ENCODE measurements at places on chromosomes 3 and 15.

DNA sequence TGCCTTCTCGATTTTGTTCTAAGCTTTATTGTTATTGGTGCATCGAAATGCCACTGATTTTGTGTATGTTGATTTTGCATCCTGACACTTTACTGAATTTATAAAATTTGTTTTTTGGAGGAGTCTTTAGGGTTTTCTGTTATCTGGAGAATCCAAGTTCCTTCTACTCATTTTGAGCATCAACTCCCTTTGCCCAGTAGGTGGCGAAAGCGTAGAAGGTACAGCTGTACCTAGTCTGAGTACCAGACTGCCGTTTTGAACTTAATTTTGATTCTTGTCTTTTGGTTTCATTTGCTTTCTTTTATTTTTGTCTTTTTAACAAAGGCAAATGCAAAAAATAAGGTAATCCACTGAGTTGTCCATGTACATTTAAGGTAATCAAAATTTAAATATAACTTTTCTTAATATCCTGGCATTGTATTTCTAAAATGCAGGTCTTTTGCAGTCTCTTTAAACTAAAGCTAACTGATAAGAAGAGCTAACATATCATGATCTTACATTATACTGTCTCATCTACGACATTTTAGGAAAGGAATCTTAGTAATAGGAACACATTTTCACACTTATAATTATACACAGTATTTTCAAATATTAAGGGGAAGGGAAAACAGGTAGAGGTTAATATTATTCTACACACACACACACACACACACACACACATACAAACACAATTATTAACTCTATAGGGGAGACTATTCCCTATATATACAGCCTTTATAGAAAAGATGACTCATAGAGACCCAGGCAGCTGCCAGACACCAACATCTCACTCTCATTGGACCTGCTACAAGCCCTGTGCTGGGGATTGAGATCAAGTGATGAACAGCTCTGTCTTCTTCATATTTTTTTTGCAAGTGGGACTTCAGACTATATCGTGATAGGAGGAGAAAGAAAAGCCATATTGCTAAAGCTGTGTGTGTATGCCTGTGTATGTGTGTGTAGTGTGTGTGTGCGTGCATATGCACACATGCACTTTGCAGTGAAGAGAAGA, 71.8 kb downstream of the SYNPR start:
- peak; percentile 16 for DNase-seq

DNA sequence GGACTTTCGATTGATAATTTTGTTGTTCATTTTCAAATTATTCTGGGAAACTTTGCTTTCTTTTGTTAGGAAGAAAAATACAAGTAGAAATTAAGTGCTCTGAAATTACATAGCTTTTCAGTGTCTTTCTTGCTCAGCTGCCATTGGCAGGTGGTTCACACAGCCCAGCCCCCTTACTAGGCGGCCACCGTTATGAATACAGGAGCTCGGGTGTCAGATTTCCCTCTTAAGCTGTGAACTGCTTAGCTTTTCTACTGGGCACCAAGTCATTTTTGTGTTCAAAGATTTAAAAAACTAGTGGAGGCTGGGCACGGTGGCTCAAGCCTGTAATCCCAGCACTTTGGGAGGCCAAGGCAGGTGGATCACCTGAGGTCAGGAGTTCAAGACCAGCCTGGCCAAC, 55.2 kb downstream of the HMG20A start:
- DNase-seq, result no peak

GRCh38 chr3:23751212-23751723, 54.5 kb upstream of the UBE2E1 start:
- DNase-seq, result no peak

- peak; percentile 87 for DNase-seq
These were observed 28.9 kb downstream of the FBXW12 start for GRCh38 chr3:48400824-48401433.

DNA sequence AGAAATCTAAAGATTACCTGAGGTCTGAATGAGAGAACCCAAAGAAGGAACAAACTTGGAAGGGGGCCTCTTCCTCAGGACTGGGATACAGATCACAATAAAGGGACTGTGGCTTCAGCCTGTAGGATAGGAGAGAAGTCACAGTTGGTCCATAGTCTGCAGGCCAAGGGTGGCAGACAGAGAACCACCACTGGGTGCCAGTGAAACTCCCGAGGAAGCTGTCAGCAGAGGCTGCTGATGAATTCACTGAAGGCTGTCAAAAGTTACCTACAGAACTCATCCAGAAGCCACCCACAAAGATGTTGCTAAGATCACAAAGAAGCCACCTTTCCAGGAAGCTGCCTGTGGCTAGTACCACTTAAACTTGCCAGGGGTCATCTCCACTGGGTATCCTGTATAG, 78.5 kb downstream of the TMCO5A start:
- DNase-seq, result no peak

- no peak for DNase-seq
These were observed 376.1 kb downstream of the UNC13C start for GRCh38 chr15:54354341-54354740.

DNA sequence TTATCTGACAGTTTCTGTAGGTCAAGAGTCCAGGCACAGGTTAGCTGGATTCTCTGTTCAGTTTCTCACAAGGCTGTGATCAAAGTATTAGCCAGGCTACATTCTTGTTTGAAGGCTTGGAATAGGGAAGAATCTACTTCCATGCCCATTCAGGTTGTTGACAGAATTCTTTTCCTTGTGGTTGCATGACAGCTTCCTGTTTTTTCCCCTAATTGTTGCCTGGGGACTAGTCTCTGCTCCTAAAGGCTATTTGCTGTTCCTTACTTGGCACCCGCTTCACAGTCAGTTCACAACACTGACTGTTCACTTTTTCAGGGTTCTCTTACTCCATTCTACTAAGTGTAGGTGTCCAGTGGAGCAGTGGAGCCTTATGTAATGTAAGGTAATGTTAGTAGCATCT, 115.4 kb upstream of the GBE1 start:
- no peak for DNase-seq

DNA sequence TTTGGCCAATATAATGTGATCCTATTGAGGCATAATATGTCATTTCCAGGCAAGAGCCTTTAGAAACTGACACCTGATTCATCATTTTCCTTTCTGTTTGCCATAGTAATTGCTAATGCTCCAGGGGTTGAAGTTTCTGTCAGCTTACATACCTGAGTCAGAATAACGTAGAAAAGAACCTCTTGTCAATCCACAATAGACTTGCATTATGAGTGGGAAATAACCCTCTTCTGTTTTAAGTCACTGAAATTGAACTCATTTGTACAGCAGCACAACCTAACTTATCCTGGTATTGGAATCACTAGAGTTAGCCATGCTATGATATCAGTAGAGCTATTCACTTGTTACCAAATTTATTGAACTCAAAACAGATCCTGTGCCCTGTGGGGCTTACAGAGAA, 101.7 kb upstream of the TP63 start:
- DNase-seq, result no peak

GRCh38 chr3:170154569-170155143, 26.9 kb downstream of the PHC3 start:
- peak; percentile 28 for DNase-seq

DNA sequence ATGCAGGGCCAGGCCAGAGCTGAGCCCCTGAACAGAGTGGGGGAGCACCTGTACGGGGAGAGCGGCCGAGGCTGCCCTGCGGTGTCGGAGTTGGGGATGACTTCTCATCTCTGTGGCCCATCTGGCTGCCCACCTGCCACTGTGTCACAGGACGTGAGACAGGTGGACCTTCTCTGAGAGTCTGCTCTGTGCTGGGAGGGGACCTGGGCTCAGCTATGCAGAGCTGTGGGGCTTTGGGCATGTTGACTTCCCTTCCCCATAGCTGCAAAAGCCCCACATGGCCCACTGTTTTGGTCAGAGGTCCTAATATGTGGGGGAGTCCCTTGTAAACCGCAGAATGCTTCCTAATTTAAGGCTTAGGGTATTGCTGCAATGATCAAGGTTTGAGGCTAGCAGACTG, 68.0 kb upstream of the TRPM1 start:
- DNase-seq, result no peak

DNA sequence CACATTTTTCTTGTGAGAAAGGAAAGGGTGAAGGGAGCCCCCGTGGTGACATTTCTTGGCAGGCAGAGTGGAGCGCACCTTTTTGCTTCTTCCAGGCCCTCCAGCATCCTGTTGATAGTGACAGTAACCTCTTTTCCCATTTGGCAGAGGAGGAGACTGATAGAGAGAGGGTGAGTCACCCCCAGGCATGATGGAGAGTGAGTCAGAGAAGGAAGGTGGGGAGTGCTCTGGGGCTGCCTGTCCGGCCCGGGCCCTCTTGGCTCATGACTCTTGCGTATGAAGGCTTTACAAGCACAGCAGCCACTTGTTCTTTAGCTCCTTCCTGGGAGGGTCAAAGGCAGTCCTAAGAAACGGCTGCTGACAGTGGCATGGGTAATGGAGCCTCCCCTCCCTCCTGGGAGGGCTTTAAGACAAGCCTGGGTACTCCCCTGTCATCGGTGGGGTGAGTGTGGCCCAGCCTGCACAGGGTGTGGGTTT, 16.0 kb downstream of the ANKRD63 start:
- no peak for DNase-seq

GRCh38 chr15:31017311-31017710, 25.9 kb upstream of the MTMR10 start:
- no peak for DNase-seq

DNA sequence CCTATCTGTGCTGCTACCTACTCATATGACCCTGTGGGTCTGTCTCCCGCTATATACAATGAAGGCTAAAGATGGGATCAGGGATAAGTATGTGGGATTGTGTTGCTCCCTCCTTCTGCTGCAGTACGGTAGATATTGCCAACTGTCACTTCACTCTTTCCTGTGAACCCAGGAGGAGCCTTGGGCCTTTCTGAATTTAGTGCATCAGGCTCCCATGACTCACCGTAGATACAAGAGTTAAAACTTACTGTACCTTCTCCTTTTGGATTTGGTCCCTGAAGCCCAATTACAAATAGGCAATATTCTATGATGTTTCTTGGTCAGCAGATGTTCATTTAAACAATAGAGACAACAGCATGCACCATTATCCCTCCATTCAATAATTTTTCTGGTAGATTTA, 27.4 kb downstream of the MITF start:
- no peak for DNase-seq

DNA sequence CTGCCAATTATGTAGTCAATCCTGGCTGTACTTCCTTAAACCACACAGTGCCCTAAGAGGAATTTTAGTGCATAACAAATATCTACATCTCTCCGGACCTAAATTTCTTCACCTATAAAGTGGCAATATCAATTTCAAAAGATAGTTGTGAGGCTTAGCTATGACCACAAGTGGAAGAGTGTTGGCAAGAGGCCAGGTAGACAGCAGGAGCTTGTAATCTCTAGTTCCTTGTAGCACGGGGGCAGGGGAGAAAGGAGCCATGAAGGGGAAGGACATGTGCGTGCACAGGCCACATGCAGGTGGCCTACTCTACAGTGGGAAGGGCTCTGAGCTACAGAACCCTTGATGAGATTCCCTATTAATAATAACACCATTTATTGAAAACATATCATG, 269.7 kb downstream of the ABHD5 start:
- DNase-seq, result no peak

GRCh38 chr3:12267376-12268030, 21.4 kb upstream of the PPARG start:
- no peak for DNase-seq

DNA sequence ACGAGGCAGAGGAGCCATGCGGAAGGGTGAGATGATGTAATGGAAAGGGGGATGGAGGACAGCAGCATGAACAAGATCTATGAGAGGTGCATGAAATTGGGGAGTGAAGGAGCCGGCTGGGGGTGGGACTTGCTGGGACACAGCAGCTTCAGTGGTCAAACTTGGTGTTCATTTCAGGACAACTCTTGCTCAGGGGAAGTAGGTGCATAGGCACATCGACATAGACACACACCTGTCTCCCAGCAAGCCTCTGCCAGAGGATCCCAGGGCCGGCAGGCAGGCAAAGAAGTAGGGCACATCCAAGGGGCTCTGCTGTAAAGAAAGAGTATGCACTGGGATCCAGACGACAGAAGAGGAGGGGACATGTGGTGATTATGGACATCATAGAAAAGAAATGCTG, 113.1 kb upstream of the NR2E3 start:
- DNase-seq, result no peak

DNA sequence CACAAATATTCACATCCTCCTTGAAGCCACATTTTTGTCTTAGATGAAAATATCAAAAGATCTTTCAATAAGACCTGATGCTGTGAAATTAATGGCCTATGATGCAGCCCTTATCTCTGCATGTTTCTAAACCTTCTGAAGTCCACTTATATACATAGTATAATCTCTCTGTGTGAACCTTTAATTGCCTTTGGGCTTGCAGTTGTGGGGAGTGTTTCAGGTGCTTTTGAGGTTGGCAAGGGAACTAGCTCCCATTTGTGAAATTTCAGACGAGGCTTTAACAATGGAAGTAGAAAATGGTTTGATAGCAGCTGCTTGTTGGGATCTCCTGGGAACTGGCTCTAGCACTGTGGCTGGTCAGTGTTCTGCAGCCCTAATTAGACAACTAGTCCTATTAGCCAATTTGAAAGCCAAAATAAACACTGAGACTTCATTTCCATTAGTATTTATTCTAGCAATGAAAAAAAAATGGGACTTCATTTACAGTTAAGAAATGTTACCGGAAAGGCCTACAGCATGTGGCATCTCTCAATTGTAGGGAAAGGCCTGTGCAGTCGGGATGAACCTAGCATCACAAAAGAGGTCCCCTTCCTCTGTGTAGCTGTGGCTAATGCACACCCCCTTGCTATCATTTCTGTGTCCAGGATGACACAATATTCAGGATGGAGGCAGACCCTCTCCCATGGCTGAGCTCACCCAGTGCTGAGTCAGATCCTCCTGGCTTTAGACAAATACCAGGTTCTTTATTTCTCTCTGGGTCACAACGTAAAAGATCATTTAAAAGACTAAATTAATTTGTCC, 140.7 kb upstream of the TRIM42 start:
- DNase-seq, result no peak

DNA sequence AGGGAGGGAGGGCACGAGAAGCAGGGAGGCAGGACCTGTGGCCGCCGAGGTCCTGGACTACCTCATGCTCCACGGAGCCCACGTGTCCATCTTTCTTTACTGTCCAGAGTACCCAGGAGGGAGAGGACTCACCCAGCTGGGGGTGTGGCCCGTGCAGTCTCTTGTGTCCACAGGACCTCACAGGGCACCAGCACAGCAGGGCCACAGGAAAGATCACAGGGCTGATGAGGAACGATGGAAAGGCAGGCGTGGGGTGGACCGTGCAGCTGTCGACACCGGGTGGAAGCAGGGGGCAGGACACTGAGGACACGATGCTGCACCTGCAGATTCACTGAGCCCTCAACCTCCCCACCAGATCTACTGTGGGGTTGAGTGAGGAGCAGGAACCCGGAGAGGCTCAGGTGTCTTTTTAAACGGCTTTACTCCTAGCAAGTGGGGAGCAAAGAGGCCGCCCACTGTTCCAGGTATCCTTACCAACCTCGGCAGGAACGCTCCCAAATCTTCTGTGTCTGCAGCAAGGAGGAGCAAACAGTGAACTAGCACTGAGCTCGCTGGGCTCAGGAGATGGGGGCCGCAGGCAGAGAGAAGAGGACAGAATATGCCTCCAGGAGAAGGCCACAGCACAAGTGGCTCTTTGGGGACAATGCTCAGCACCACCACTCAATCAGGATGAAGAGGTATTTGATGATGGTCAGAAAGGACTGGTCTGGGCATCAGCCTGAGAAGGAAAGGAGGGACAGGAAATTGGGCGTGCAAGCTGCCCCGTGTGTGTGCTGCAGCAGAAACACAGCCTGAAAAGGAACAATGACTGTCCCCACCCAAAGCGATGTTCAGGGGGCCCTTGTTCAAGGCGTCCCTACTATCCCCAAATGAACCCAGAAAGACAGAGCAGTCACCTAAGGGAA, 198.8 kb downstream of the XXYLT1 start:
- DNase-seq, result no peak

GRCh38 chr3:79175870-79176269, 591.9 kb downstream of the ROBO1 start:
- no peak for DNase-seq

All from GM19239 (cell line).